ENCODE measurements at places on chromosomes 6 and 20.

- no peak for DNase-seq
Observed at GRCh38 chr20:32570401-32571190, 14.5 kb downstream of the NOL4L start.

DNA sequence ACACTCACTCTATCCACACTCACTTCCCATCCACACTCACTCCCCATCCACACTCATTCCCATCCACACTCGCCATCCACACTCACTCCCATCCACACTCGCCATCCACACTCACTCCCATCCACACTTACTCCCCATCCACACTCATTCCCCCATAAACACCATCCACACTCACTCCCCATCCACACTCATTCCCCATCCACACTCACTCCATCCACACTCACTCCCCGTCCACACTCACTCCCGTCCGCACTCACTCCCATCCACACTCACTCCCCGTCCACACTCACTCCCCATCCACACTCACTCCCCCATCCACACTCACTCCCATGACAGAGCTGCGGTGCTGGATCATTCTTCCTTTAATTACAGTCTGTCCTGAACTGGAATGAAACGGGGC, 17.1 kb downstream of the THBS2 start:
- DNase-seq: no peak

GRCh38 chr6:15280028-15280427, 34.2 kb downstream of the JARID2 start:
- DNase-seq: no peak

- DNase-seq: no peak
Observed at GRCh38 chr6:15577550-15578171, 85.2 kb downstream of the DTNBP1 start.

DNA sequence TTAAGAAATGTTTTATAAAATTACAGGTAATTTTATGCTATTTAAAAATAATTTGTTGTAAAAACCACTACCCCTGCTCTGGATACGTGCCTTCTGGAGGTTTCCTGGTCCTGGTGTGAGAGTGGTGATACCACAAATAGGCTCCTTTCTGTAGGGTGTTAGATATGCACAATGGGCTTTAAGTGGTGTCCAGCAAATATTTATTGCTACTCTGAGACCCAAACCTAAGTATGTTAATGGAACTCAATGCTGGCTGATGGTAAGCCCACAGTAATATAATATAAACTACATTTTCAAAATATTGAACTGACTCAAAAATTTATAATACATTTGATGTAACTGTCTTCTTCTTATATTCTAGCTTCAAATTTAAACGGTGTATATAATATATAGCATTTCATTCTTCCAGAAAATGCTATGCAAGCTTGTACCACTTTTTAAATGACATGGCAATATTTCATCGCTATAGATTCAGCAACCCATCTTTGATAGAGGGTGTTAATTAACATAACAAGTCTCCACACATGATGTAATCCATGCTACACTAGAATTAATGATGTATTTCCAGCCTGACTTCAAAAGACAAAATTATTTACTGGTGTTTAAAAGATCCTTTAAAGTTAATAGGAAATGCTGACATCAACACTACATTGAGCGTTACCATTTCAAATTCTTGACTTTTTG, 161.9 kb downstream of the DST start:
- DNase-seq: no peak

- DNase-seq: no peak
Observed at GRCh38 chr6:138991206-138991605, 3.2 kb upstream of the REPS1 start.

DNA sequence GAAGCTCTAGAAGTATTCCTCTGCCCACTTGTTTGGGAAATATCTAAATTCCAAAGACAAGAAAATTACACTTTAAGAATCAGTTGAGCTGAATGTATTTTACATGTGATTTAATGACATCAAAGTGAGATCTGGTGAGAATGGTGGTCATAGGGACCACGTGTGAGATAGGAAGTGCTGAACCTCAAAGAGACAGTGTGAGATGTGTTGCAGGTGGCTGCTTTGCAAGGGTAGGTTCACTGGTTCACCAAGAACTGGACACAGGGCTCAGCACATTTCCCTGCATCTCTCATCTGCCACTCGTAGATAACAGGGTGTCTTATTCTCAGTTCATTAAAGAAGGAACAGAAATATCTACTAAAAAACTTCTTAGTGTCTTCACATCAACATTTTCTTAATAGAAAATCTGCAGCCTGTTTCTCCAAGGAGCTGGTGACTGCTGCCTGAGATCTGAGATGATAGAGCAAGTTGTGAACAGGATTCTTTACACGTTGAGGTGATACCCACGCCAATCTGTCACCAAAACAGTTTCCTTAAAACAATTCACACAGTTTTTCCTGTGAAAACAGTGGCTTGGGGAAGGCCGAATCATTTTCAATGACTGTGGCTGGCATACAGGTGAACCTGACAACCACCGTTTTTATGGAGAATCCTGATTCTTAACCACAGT, 7.2 kb downstream of the CCR6 start:
- DNase-seq: no peak

GRCh38 chr6:27474172-27474465, 1.2 kb upstream of the ZNF184 start:
- no peak for DNase-seq

GRCh38 chr20:36773107-36773596, 411 bp downstream of the DSN1 start:
- no peak for DNase-seq

DNA sequence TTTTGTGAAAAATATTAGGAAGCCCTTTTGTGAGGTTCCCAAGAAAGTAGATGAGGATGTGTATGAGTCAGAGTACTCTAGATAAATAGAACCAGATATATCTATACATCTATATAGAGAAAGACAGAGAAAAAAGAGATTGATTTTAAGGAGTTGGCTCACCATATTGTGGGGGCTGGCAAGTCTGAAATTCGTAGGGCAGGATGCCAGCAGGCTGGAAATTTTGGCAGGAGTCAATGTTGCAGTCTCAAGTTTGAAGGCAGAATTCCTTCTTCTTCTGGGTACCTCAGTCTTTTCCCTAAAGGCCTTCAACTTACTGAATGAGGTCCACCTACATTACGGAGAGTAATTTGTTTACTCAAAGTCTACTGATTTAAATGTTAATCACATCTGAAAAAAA, 65.3 kb upstream of the SAMD3 start:
- no peak for DNase-seq

Measured in NCI-H2081 (cell line).